Naive thymus-derived CD8-positive, alpha-beta T cell (primary cell): ENCODE measurements at places on chromosomes 7 and 10.

DNA sequence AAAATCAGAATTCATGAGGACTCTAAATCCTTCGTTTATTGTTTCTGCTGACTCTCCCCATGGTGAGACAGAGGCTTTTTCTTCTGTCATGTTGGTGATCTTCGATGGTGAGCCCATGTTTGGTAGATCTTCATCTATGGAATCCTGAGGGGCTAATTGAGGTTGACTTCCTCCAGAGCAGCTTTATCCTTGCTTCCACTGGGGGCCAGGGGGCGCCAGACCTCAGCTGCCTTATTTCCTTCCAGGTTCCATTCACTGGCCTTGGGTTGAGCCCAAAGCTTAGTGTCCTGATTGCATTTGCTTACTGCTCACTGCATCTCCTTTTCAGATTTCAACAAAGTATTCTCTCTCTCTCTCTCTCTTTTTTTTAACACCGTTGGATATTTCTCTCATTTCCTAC is 80.7 kb downstream of the GCC1 start:
- DNase-seq, result no peak

DNA sequence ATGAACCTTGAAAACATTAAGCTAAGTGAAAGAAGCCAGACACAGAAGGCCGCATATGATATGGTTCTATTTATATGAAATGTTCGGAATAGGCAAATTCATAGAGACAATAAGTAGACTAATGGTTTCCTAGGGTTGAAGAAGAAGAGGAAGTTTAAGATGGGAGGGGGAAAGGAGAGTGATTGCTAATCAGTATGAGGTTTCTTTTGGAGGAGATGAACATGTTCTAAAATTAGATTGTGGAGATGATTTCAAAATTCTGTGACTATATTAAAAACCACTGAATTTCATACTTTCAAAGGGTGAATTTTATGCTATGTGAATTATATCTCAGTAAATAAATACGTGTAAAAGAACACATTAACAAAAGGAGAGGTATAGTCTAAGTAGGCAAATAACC is 176.4 kb upstream of the HPS1 start:
- DNase-seq, result no peak

- DNase-seq, result no peak
These were observed 1.7 kb upstream of the NCAPG2 start for GRCh38 chr7:158706273-158706704.

DNA sequence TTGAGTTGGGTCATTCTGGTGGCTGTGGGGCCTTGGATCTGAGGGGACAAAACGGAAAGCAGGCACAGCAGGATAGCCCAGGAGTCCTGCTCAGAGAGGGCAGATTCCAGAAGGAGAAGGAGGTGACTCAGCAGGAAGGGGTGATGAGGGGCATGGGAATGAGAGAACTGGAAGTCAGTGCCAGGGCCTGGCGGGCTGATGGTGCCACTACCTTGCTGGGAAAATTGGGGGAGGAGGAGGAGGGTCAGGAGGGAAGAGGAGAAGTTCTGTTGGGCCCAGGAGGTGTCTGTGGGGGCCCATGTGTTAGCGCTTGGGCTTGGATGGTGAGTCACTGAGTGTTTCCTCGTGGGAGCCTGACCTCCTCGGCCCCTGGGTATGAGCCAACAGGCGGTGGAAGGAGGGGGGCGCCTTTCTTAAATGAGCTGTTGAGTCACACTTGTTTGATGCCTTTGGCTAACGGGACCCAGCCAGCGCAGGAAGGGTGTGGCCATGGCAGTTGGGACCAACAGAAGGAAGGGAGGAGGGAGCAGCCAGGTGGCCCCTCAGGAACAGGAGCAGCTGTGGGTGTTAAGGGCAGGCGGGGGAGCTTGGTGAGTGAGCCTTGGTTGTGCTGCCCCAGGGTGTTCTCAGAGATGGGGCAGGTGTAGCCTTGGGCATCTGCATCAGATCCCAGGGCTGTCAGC is 130.0 kb upstream of the BTBD16 start:
- DNase-seq, result no peak

DNA sequence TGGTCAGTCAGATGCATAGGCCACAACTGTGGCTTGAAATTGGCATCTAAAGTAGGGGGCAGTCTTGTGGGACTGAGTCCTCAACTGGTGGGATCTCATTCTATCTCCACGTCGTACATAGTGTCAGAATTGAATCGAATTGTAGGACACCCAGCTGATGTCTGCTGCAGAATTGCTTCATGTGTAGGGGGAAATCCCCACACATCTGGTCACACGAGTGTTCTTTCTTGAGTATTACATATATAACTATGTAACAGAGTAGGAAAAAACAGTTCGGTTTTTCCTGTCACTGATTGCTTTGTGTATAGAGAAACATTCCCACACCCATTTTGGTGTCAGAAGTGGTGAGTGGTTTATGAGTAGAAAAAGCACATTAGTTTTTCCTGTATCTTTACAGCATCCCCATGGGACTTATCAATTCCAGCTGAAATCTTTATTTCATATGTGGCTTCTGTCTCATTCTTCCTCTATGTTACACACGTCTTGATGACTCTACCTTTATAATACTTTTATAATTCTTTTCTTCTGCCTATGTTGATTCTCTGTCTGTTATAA is 79.4 kb upstream of the PCGF5 start:
- DNase-seq, result no peak
